Stimulated activated CD8-positive, alpha-beta memory T cell treated with anti-CD3 and anti-CD28 coated beads, Interleukin-4, amount 100 ng/mL, for 24 hours (primary cell): ENCODE measurements at places on chromosomes 4 and X.

DNA sequence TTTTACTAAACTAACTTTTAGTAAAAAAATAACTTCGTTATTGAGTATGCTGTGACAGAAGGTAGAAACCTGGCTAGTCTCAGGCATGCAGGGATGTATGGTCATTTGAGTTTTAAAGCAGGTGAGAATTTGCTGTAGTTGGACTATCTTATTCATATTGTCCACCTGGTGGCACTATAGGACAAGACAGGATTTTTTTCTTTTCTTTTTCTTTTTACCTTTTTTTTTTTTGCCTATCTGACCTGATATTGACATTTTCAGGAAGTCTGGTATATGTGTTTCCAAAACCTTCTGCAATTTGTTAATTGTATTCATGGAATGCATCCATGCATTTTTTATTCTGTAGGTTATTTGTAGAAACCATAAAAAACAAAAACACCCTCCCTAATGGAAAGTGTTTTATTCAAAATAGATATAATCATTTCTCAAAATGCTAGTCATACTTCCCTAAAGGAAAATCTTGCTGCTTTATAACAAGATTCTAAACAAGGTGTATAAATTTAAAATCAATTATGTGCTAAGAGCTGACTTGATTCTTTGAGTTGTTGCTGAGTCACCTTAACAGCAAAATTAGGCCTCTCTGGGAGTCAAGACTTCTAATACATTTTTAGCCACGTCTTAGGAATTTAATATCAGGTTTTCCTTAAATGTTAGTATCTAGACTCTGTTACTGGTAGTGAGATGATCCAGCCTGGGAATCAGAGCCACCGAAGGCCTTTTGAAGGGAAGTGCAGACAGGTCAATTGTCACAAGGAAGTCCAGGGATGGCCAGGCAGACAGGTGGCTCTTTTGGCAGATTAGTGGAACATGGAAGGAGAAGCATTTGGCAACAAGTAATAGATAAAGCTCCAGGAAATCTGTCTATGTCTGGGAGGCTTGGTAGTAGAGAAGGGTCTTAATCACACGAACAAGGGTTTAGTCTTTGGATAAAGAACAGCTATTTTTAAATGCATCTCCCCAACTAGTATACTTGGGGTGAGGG, 201.3 kb upstream of the GNPDA2 start:
- no peak for DNase-seq

DNA sequence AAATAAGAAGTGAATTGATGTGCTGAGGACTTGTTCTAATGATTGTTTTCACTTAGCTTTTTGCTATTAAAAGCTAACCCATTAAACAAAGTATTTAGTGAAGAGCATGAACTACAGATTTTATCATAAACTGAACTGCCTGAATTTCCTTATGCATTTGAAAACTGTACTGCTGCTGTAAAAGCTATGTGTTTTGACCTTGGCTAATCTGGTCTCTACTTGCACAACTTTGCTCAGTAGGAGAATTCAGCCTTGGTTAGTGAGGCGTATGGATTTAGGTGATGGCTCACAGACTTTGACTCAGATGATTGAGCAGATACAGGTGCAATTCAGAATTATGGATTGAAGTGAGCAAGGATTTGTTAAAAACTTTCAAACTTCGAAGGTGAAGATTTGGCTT, 38.7 kb upstream of the FAT1 start:
- no peak for DNase-seq

DNA sequence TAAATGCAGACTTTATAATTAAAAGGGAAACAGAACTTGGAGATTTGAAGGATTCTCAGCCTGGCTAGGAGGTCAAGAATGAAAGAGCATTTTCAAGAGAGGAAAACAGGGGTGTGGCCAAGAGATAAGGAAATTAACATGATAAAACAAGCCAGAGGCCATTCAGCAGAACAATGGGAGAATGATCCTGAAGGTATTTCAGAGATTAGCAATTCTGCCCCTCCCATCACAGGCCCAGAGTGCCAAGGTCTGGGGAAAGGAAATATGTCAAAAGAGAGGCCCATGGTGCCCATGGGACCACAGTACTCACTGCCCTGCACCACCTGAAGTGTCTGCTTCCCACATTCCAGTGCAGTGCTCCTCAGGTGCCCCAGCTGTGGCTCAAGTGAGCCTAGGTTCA, 188.5 kb upstream of the STS start:
- no peak for DNase-seq

DNA sequence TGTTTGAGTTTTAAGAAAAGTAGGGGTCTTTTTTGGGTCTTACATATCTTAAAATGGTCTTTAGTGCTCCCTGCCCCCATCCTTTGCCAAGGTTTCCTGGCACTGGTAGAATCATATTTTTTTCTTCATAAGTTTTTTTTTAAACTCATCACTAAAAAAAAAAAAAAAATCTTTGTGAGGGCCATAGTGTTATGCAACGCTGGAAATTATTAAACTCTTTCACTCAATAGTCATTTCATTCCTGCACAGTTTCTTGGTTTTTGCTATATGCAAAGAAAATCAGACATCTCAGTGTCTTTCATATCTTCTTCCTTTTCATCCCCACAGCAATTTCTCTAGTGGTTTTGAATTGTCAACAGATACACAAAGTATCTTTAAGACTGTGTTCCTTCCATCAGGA, 95.6 kb downstream of the TMA16 start:
- no peak for DNase-seq

- no peak for DNase-seq
Measured at GRCh38 chrX:35276115-35276514, 333.5 kb downstream of the FAM47B start.

DNA sequence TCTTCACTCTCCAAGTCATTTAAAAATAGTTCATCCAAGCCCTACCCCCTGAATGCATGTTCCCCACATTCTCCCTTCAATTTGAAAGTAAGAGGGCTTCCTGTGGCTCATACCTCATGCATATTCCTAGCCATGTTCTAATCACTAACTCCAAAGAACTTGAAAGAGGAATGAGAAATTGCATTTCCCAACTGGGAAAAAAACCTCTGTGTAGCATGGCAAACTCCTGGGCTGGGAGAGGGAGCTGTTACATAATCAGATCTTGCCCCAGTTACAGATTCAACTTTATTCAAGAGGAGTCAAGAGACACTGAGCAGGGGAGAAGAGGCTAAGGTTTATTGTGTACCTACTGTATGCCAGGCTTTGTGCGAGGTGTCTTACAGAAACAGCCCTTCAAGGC, 90.2 kb downstream of the SLC2A9 start:
- DNase-seq = no peak

GRCh38 chr4:124861761-124862160, 149.2 kb upstream of the ANKRD50 start:
- no peak for DNase-seq

DNA sequence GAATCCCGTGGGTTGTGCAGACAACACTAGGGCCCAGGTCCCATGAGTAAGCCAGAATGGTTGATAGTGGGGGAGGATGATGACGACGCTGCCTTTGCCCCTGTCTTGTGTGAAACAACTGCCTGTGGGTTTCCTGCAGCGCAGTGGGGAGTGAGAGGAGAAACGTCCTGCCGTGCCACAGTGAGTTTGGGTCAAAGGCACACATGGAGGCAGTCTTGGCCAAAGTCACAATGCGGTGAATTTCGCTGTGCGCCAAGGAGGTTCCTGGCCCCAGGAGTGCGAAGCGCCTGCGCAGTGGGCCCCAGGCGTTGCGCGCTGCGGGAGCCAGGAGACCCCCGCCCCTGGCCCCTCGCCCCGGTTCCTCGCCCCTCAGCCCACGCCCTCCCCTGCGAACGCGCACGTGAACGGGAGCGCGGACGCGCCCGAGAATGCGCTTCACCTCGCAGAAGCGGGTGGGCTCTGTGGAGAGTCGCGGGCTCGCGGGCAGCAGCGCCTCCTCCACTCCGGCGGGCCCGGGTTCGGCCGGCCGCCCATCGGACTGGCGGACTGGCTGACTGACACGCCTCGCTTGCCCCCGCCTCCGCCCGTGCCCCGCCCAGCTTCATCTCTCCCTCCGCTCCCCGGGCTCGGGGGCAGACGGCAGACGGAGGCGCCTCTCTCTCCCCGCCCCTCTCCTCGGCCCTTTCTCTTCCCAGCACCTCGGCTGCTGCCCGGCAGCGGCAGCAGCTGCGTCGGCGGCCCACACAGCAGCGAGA, at the start of gene NUDT10:
Gene NUDT10 (plus strand): TSS at position 635 of the 755 bp plus-strand sequence. CDS start 144 bp downstream, outside the sequence.
- peak; percentile 28 for DNase-seq

DNA sequence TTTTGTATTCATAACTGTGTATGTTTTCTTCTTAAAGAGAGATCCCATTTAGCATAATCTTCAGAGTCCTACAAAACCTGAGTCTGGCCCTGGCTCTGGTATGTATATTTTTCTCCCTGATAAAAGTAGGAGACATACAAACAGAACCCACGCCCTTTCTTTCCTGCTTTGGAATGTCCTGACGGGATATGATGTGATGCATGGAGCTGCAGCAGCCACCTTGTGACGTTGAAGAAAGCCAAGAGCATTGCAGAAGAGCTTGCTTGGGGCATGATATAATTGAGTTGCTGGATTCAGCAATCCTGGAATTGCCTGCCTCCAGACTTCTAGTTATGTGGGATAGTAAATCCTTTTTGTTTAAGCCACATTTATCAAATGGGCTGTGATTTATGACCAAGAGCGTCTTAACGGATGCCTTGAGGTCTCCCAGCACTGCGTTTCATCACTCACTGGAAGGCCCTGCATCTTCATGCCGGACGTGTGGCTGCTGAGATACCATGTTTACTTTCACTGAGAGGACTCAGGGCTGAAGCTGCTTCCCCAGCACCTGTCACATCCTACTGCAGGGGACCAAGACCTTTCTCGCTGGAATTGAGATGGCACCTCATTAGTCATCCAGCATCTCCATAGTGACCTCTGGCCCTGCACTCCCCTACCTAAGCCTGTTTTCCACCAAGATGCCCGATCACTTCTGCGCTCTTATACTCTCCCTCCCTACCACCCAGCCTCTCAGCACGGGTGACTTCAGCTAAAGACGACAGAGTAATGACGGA, 107.0 kb downstream of the ENPP6 start:
- DNase-seq = no peak

- no peak for DNase-seq
Measured at GRCh38 chr4:140719686-140720085, 36.5 kb downstream of the TBC1D9 start.

GRCh38 chrX:53089224-53089842, 4.6 kb upstream of the KANTR start:
- DNase-seq = no peak

- no peak for DNase-seq
Measured at GRCh38 chr4:173192375-173193162, 24.0 kb downstream of the GALNT7 start.

DNA sequence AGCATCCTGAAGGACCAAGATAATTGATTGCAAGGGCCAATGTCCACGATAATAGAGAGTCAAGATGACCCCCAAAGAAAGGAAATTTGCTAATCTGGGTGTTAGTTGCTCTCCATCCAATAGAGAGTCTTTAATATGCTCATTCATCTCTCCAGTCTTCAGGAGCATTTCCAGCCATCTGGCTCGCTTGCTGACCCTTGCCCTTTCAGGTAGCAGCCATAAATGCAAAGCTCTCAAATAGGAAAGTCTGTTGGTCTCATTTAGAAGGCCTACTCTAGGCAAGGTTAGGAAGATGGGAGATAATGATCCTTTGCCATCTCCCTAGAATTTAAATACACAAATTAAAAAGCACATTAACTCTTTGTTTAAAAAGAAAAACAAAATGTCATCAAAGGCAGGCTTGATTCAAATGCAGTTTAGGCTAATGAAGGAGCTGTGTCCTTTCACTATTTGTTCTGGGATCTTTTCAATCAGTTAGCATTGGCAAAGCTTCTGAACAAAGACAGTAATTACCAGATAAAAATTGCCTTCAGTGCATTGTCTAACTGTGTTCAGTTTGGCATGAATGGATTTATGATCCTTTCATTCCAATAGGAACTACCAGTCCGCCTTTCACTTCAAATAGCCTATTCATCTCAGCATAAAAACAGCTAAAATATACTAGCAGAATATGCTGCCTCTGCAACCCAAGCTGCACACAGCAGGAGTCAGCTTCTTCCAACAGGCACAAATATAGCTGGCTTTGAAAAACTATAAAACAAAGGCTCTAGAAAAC, 49.6 kb upstream of the ATXN3L start:
- DNase-seq = no peak

GRCh38 chr4:183760326-183760725, 101.2 kb downstream of the TRAPPC11 start:
- DNase-seq = no peak

GRCh38 chr4:61223385-61223784, 23.3 kb downstream of the ADGRL3 start:
- no peak for DNase-seq

DNA sequence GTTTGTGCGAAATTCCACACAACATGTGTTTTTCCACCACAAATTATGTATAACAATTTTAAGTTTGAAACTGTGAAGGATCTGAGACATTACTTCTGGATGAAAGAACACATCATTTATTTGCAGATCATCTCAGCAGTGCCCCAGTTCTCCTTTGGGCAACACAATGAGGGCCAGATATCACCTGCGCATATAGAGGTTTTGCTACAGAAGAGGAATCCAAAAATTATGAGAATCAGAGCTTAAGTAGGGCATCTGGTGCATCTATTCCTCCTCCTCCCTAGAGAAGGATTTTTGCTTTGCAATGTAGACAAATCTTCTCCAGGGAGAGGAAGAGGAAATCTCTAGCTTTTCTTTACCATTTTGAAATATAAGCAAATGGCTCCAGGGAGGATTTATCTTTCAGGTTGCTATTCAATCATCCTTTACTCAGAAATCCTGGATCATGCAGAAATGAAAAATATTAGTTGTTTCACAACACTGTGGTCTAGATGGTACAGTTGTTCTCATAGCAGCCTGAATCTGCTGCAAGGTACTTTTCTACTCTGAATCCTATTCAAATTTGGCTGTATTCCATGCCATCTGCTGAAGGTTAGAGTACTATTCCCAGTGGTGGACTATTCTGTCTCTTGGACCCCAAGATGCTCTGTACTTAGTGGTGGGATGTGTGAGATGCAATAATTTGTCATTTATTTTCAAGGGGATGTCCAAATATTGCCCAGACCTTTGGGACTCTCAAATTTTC, 132.1 kb downstream of the SNCA start:
- DNase-seq = no peak

DNA sequence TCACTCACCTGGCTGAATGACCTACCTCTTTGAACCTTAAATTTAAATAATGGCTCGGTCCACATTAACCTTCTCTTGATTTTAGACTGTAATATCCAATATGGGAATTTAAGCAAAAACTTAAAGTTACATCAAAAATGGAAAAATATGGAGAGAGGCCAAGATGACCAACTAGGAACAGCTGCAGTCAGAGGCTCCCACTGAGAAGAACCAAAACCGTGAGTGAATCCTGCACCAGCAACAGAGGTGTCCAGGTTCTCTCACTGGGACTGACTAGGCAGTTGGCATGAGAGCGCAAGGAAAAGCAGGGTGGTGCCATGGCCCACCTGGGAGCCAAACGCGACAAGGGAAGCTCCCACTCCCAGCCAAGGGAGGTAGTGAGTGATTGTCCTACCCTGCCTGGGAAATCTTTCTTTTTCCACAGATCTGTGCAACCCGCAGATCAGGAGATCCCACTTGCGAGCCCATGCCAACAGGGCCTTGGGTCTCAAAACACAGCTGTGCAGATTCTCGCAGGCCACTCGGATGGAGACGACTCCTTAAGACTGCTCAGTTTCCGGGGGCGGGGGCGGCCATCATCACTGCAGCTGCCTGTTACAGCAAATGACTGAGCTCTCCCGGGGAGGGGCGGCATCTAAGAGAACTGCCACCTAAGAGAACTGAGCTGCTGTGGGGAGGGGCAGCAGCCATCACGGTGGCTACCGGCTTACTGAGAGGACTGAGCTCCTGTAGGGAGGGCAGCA, 343.4 kb downstream of the DMD start:
- no peak for DNase-seq
